ENCODE measurements at places on chromosomes 7 and 10.
A peak's percentile ranks its signal among the peaks of the same experiment; 100 is the strongest.

- peak; percentile 84 for DNase-seq
These were observed 21.6 kb upstream of the LIMK1 start for GRCh38 chr7:74061840-74062539.

GRCh38 chr10:58909881-58910280, 266.6 kb upstream of the PHYHIPL start:
- no peak for DNase-seq

GRCh38 chr7:37000511-37000910, 276.2 kb upstream of the AOAH start:
- DNase-seq: no peak

DNA sequence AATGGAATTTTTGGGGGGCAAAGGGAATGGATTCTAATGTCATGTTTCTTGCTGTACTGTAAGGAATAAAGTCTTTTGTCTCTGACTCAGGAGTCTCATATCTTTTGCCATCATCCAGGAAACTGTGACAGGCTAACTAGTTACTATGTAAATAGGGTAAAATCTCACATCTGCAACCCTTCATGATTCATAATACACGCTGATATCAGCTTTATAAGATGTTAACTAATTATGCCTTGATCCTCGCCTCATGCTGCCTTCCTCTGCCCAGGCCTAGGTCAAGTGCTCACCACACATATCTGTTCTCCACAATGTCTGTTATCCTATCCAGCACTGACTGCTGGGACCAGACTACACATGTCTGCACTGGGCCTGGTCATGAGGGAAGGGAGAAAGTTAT, 81.3 kb upstream of the CXCL12 start:
- DNase-seq: no peak

- DNase-seq: peak; percentile 68
These were observed 726 bp upstream of the INSIG1 start for GRCh38 chr7:155296788-155297516.

GRCh38 chr10:17518338-17518737, 63.9 kb upstream of the ST8SIA6 start:
- DNase-seq: no peak

DNA sequence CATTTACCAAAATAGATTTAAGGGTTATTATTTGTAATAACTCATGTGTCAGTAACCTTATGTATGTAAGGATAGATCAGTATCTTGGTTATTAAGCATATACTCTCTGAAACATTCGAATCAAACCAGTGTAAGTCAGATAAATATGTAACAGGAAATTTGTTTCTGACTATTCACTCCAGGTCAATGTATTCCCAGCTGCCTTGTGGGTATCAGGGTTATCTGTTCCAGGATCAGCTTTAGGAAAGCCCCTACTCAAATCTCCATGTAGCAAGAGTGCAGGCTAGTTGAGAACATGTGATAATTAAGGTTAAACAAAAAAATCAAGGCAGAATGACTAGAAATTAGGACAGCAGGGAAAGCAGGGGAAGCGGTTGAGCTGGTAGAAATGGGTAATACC, 201.7 kb downstream of the AUTS2 start:
- DNase-seq: no peak

DNA sequence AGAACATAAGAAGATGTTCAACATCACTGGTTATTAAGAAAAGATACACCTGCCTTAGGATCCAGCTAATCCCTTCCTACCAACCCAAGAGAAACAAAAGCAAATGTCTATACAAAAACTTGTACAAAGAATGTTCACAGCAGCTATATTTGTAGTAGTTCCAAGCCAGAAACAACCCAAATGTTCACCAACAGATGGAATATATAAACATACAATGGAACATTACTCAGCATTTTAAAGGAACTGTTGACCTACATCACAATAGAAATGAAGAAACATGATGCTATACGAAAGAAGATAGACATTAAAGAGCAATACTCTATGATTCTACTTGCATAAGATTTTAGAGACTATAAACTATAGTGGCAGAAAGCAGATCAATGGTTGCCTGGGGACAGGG, 149.4 kb downstream of the ZNF438 start:
- DNase-seq: no peak

DNA sequence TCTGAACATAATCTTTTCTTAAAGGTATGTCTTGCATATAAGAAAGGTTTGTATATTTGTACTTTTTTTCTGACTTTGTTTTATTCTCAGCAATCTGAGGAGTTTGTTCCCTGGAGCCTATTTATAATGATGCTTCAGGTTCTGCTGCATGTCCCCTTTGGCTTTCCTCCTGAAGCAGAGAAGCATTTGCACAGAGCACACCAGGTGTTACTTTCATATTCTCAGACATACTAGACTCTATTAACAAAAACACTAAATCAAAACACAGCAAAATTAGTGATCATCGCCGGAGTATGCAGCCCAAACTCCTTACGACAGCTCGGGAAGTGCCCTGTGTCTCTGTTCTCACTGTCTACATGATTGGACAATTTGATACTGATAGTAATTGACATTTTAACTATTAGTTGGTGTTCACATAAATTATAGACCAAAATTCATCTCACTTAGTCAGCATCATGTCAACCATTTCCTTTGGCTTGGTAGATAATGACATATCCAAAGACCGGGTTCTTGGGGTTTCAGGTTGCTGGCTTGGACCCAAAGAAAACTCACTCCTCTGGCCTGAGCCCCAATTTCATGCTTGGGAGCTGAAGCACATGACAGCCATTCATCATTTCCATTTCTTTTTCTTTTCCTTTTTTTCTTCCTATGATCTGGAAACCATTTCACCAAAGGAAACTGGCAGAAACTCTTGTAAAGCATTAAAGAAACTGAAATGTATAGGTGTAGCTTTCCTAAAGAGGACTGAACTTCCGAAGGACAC, 400.1 kb upstream of the NRP1 start:
- peak; percentile 34 for DNase-seq

DNA sequence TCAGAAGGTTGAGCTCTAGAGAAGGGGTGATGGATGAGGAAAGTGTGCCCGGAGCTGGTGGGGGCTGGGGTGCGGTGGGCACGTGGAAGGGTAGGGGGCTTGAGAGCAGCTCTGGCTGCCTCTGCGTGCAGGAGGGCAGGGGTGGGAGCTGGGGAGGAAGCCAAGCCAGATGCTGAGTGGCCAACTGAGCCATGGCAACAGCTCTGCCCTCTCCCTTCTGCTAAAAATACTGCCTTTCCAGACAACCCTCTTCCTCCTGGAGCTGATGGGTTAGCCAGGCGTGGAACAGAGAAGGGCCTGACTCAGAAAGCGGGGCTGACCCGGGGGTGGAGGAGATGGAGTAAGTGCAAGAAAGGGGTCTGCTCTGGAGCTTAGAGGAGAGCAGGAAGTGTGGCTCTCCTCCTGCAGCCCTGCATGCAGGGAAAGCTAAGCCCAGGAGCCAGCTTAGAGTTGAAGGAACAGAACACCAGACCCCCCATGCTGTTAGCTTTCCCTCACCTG, 114.6 kb upstream of the AGK start:
- DNase-seq: no peak

GRCh38 chr10:48634198-48634983, 29.5 kb upstream of the ARHGAP22 start:
- peak; percentile 21 for DNase-seq

DNA sequence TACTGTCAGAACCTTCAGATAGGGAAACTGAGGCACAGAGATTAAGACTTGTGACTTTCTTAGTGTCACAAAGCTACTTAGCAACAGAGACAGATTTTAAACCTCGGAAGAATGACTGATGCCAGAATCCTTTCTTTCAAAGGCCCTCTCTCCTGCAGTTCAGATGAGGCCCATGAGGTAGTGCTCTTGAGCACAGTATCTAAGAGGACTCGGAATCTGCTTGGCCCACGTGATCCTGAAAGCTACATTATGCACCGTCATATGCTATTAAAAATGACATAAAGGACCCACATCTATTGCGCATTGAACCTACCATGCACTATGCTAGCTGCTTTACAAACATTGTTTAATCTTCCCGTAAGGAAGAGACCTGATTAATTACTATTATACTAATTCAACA, 355.9 kb downstream of the SFMBT2 start:
- no peak for DNase-seq

GRCh38 chr7:72099784-72100183, 312.4 kb downstream of the CALN1 start:
- no peak for DNase-seq

GRCh38 chr10:70664702-70665195, 7.6 kb upstream of the ADAMTS14 start:
- DNase-seq: peak; percentile 97

GRCh38 chr10:75400771-75401568, 594 bp downstream of the ZNF503 start:
- DNase-seq: peak; percentile 49

DNA sequence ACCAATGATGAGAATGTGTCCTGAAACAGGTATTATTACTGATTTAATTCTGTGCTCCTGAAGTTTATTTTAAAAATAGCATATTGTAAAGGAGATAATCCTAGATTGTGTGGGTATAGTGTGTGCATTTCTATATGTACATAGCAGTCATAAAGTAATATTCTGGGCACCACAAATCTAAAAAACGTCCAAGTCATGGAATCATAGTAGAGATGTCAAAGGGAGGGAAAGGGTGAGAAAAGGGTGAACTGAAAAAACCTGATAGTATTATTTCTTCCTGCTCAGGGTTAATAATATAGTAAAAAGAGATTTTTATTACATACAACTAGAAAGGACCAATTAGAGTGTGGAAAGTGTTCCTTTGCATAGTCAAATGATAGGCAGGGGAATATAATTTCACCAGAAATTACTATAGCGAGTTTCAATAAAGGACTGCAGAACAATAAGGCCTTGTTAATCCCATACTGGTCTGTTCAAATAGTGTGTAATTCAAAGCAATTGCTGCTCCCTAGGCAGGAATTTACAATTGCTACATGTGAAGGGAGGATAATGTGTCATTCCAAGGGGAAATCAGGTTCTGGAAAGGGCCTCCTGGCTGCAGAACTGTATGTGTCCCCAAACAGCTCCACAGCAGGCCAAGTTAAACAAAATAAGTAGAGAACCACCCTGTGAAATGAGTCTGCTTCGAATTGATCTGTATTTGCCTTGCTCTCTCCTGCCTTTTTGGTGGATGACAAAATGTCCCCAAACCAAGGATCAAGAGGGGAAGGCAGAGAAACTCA, 42.5 kb upstream of the KMT2E start:
- DNase-seq: peak; percentile 72

GRCh38 chr7:71626206-71626605, 494.3 kb downstream of the GALNT17 start:
- DNase-seq: no peak
